ENCODE measurements at places on chromosomes 11 and 22.
A peak's percentile ranks its signal among the peaks of the same experiment; 100 is the strongest.

GRCh38 chr22:30178181-30179126, 68.1 kb downstream of the LIF start:
- no peak for DNase-seq

DNA sequence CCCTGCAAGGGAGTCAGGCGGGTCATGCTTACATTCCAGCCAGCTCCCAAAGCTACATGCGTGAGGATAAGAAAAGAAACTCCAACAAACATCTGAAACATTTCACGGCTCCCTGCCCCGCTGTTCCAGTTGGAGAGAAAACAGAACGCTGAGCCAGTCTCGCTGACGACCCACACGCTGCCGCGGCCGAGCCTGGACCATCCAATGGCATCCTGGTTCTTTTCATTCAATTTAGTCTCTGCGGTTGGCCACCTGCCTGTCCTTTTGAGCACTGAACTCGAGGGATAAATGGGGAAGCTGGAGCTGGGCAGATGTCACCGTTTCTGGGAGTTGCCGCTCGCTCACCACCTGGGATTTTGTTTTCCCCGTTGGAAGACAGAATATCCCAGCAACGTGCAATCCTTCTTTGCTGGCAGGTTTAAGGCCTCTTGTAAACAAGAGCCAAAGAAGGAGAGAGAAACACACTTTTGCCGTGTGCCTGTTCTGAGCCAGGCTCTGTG, 45.3 kb upstream of the SHISAL1 start:
- no peak for DNase-seq

- DNase-seq, result peak; percentile 77
Observed at GRCh38 chr11:84384731-84385130, 1098.6 kb upstream of the CCDC90B start.

DNA sequence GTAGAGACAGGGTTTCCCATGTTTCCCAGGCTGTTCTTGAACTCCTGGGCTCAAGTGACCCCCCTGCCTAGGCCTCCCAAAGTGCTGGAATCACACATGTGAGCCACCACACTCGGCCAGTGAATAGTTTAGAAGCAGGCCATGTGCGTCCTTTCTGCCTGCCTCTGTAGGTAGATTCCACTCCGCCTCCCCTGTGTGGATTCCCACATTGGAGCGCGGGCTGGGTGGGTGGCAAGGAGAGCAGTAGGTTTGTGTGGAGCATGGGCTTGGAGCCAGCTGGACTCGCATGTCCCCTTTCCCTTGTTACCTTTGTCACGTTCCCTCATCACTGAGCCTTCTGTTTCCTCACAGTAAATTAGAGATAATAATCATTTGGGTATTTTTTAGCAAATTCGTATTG, 21.7 kb downstream of the PPFIA1 start:
- DNase-seq, result no peak

DNA sequence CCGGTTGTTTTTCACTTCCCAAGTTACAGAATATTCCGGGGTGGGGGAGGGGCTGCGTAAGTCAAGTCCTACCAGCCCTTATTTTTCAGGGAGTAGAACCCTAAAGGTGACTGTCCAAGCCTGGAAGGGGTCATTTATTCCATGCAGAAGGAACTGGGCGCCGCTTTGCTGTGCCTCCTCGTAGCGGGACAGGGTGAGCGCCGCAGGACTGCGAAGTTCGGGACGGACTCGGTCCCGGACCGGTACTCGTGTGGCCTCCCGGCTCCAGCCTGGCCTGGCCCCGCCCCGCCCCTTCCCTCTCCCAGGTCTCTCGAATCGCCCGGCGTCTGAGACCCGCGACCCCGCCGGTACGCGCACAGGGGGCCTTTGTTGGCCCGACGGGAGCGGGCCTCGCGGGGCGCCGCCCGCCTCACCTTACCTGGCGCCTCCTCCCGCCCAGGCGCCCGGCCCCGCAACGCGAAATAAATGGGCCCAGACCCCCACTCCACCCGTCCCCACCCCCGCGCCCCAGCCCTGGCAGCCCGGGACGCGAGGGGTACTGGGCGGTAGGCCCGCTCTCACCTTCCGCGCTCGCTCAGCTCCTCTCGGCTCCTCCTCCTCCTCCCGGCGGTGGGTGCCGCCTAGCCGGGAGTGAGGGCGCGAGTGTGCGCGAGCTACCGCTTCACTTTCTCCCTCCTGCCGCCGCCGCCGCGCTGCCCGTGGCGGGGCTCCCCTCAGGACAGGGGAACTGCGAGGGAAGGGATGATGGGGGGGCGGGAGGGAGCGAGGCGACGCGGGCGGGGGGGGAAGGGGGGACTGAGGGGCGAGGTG, 698 bp downstream of the PAK1 start:
- DNase-seq, result peak; percentile 42

DNA sequence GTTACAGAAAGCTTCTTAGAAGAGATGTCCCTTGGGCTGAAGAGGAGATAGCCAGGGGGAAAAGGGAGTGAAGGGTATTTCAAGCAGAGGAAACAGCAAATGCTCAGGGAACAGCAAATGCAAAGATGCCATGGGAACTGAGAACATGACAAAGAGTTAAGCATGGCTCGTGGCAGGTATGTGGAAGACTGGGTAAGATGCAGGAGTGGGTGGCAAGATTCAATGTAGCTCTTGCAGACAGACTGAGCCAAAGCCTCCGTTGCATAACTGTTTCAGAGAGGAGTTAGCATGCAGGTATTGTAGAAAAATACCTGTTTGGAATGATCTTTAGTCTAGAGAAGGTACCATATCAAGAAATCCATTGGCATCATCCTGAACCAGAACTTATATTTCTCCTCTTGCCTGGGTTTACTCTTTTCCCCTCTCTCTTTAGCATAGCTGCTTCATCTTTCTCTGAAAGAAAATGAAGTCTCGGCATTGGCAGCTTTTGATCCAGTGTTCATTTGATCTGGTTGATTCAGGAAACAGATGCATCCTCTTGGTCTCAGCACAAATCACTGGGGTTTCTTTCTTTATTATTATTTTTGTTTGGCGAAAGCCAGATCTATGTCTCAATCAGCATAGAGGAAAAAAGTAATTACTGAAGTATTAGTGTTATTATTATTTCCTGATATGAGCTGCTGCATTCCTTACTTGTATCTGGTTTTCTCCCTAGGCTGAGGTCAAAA, 41.7 kb upstream of the NUP160 start:
- peak; percentile 36 for DNase-seq

GRCh38 chr22:27094633-27095308, 437.4 kb downstream of the MIAT start:
- DNase-seq, result no peak

DNA sequence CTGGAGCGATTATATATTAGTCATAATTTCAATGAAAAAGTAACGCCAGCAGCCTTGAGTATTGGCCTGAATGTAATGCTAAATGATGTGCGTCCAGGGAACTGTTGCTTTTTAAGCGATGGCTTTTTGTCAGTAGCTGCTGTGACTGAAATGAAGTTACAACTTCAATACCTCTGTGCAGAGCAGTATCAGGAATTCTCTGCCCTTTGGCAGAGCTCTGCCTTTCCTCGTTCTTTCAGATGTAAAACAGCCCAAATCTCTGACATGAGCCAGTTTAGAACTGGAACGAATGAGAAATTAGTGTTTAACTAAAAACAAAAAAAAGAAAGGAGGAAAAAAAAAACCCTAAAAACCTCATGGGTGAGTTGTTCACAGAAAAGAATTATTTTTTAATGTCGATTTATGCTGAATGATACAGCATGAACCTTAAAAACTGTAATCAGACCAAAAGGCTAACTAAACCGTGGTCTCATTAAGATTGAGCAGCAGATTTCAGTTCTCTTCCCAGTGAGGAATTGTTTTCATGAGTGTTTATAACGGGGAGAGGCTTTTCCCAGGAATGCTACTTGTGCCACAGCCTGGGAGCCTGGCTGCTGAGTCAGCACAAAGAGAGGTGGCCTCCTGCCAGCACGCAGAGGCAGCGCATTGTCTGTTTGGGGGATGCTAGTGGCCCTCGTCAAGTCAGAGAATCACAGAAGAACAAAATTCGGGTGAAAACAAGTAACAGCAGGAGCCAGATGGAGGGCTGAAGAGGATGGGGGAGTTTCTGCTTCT, 146.2 kb upstream of the RASSF10 start:
- peak; percentile 38 for DNase-seq

- DNase-seq, result no peak
Observed at GRCh38 chr11:67113231-67113721, 5.8 kb upstream of the KDM2A start.

DNA sequence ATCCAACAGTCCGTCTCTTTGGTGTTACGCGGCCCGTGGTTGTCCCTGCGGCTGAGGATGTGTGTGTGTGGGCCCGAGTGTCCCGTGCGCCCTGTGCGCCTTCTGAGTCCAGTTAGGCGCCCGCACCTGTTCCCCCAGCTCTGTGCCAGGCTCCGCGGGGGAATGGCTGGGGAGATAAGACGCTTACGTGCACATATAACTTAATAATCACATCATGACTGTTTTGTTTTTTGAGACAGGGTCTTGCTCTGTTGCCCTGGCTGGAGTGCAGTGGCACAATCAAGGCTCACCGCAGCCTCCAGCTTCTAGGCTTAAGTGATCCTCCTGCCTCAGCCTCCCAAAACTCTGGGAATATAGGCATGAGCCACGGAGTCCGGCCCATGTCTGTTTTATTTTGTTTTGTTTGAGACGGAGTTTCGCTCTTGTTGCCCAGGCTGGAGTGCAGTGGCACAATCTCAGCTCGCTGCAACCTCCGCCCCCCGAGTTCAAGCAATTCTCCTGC, 817 bp downstream of the ARL2 start:
- DNase-seq, result no peak

DNA sequence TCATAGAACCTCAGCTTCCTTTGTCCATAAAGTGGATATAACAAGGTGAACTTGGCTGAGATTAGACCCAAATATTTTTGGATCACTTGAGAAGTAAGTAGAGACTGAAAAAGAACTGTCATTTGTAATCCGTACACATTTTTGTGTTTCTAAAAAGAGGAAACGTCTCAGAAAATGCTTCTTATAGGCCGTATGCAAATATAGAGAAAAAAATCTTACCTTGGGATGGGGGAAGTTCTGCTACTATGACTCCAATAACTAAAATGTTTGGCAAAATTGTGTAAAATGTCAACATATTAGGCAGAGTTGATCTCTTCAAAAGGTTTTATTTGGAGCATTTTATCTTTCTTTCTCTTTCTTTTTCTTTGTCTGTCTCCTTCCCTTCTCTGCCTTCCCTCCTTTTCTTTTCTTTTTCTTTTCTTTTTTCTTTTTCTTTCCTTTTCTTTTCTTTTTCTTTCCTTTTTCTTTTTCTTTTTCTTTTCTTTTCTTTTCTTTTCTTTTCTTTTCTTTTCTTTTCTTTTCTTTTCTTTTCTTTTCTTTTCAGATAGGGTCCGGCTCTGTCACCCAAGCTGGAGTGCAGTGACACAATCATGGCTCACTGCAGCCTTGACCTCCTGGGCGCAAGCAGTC, 48.2 kb downstream of the ADM start:
- no peak for DNase-seq

GRCh38 chr11:82890936-82891335, 9.3 kb downstream of the PRCP start:
- no peak for DNase-seq

DNA sequence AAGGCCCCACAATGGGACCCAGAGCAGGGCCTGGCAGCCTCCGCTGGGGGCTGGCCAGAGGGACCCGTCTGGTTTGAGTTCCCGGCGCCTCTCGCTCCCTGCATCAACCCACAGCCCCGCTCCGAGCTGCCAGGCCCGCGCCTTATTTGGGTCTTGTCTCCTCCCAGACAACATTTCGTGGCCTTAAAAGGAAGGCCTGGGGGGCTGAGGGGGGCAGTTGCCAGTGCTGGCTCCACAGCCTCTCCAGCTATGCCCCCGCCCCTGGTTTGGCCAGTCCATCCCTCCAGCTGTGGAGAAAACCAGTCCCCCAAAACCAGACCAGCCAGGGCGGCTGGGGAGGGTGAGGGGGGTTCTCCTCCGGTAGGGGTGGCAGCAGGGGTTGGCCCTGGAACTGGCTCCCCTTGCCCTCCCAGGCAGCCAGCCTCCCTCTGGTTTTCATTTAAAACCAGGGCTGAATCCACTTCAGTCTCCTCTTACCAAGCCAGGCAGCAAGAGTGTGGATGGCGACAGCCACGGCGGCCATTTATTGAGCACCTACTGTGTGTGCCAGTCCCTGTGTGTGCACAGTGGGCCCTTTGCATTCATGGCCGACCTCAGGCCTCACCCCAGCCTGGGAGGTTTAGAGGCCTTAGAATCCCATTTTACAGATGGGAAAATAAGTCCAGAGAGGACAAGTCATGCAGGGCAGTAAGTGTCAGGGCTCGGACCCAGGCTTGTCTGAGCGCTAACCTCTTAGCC, 18.6 kb downstream of the EMID1 start:
- DNase-seq, result no peak

DNA sequence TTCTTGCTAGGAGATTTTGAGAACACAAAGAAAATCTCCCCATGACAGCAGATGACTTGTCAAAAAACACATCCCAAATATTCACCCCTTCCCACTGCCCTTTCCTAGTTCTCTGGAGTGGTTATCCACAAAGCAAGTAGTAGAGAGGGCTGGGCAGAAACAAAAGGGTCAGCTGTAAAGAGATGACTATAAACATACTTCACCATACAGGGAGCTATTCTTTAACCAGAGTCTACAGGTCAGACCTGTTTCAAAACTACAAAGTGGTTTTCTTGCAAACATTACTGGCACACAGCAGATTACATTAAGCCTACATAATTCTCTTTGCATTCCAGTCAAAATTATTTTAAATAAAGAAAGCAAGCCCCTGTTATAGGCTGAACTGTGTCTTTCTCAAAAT, 47.7 kb upstream of the NFRKB start:
- no peak for DNase-seq

- DNase-seq, result no peak
Observed at GRCh38 chr11:88312628-88313027, 24.9 kb downstream of the CTSC start.

GRCh38 chr22:23306438-23306921, 126.2 kb downstream of the BCR start:
- DNase-seq, result no peak

- no peak for DNase-seq
Observed at GRCh38 chr11:17807034-17807433, 72.5 kb downstream of the KCNC1 start.

DNA sequence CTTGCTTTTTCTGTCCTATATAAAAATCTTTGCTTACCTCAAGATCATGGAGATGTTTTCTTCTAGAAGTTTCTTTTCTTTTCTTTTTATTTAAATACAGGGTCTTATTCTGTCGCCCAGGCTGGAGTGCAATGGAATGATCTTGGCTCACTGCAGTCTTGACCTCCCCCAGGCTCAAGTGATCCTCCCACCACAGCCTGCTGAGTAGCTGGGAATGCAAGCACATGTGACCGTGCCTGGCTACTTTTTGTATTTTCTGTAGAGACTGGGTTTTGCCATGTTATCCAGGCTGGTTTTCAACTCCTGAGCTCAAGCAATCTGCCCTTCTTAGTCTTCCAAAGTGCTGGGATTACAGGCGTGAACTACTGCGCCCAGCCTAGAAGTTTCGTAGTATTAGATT, 45.3 kb downstream of the USP35 start:
- DNase-seq, result no peak

DNA sequence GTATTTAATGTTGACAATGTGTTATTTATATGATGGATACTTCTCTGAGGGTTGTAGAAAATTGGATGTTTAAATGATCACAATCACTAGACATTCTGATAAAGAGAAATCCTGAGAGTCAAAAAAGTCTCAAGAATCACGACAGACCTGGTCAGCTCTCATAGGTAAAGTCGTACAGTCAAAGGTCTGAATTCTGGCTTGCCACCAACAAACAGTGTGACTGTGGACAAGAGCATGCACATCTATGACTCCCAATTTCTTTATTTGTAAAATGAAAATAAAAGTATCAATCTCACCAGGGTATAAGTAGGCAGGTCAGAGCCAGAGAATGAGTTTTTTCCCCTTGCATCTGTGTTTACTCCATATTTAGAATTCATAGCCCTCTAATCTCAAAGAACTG, 556.7 kb downstream of the FAM181B start:
- DNase-seq, result no peak

Measured in putamen (tissue), 1 donor.